ENCODE measurements at places on chromosomes 7 and 10.

- DNase-seq: no peak
Observed at GRCh38 chr7:47808321-47808720, 139.9 kb downstream of the PKD1L1 start.

DNA sequence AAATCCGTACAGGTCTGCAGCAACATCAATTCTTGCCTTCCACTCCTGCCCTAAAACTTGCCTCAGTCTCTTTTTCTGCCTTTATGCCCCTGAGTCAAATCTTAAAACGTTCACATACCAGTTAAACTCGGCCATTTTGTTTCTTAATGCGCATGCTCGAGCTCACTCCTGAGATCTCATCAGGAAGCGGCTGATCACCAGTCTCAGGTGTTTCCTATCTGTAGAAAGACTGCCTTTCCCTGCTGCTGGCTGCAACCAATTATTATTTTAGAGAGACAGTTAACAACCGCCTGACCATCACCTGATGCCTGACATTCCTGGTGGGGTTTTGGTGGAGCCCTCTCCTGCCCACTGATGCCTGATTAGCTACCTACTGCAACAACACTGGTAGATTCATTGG lies 70.2 kb upstream of the TMEM140 start:
- no peak for DNase-seq

- no peak for DNase-seq
Observed at GRCh38 chr10:96124230-96125141, 5.6 kb upstream of the ZNF518A start.

- no peak for DNase-seq
Observed at GRCh38 chr10:66349726-66350125, 576.1 kb upstream of the LRRTM3 start.

GRCh38 chr10:88392222-88392621 lies 190.9 kb downstream of the RNLS start:
- DNase-seq: no peak

DNA sequence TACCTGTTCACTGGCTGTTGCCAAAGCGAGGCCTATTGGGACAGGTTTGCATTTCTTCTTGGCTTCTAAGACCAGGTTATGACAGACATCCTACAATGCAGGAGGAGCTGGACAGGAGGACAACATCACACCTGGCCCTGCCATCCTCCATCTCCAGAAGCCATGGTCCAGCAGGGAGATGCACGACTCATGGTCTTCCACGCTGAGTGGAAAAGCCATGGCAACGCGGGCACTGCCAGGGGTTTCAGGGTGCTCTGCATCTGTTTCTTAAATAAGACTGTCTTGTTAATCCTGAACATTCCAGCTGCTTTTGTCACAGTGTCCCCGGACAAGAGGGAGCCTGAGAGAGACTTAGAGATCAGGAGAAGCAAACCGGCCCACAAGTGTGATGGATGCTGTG lies 40.3 kb downstream of the CLRN3 start:
- DNase-seq: no peak

- no peak for DNase-seq
Observed at GRCh38 chr7:19390795-19391194, 245.6 kb upstream of the FERD3L start.

GRCh38 chr10:17375936-17376584 lies 78.3 kb downstream of the ST8SIA6 start:
- DNase-seq: no peak

- DNase-seq: no peak
Observed at GRCh38 chr10:79404231-79404609, 41.2 kb downstream of the ZCCHC24 start.

- DNase-seq: no peak
Observed at GRCh38 chr10:103589074-103589630, 95.6 kb downstream of the NEURL1 start.

GRCh38 chr10:29254123-29255046 lies 34.5 kb upstream of the LYZL1 start:
- DNase-seq: no peak

DNA sequence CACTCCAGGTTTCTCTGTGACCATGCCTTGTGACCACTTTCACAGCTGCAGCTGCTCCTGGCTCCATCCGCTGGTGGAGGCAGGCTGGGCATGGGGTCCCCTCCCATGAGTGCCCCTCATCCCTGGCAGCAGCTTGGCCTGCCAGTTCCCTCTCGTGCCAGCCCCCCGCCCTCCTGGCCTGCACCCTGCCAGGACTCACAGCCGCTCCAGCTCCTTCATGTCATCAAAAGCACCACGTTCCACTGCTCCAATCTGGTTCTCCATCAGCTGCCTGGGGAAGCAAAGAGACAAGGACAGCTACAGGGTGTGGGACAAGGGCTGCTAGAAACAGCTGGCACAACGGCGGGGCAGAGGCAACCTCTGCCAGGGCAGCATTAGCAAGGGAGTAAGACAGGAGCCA lies 22.6 kb downstream of the SLIT1 start:
- no peak for DNase-seq

DNA sequence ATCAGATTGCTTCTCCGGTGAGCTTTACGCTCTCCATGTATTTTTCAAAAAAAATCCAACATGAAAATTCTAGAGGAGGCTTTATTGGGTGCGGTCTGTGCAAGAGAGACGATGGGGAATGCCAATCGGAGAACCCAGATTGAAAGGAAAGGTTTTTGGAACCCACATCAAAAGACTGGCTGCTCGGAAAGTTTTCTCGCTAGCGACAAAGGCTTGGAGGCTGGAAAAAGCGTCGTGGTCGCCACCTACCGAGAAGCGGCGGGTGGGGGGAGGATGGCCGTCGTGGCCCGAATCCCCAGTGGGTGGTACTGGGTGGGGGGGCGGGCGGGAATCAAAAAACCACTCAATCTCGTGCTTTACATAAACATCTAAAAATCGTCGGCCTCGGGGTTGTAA lies 1.1 kb upstream of the GTF2I start:
- peak; percentile 47 for DNase-seq

DNA sequence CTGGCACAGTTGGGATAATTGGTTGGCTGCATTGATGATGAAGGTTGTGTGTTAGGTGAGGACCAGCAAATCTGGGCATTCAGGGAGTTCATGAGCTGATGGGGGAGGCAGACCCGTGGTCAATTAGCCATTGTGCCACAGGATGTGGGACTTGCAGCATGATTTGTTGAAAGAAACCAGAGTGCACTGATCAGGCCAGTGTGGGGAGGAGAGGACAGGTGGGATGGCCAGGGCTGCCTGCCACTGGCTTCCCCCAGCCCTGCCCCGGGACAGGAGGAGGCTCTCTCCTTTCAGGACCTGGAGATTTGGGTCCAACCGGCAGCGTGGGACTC lies 4.3 kb downstream of the CLIP2 start:
- no peak for DNase-seq

GRCh38 chr10:20616918-20617810 lies 279.9 kb downstream of the NEBL start:
- no peak for DNase-seq

- DNase-seq: no peak
Observed at GRCh38 chr10:59284118-59284975, 78.0 kb downstream of the FAM13C start.

DNA sequence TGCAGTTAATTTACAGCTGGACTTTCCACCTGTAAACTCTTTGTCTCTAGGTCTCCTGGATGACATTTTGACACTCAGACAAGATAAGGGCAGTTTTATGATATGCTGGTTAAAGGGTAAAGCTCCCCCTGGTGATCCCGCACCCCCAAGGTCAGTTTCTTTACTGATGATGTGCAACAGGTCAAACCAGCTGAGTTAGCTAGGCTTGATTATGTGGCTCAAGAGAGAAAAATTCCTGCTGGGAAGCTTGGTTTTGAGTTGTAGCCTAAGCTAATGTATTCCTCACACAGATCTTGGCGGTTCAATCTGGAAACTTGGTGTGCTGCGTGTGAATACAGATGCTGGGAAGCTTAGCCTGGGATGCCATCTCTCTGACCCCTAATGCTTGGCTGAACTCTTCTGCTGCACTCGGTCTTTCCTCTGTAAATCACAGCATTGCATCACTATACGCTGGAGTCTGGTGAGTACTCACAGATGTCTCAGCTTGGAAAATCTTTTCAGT lies 11.4 kb upstream of the AKR1D1 start:
- DNase-seq: no peak

DNA sequence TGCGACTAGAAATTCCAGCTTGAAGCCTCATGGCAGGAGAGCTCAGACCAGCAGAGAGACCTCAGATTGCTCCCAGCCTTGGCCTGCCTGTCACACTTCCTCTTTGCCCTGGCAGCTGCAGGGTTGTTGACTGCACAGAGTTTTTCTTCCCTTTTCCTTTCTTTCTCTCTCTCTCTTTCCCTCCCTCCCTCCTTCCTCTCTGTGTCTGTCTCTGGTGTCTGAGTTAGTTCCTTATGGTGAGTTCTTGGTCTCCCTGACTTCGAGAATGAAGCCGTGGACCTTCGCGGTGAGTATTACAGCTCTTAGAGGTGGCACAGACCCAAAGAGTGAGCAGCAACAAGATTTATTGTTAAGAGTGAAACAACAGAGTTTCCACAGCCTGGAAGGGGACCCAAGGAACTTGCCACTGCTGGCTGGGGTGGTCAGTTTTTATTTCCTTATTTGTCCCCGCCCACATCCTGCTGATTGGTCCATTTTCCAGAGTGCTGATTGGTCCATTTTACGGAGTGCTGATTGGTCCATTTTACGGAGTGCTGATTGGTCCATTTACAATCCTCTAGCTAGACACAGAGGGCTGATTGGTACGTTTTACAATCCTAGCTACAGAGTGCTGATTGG lies 266.3 kb downstream of the RPS24 start:
- DNase-seq: no peak

DNA sequence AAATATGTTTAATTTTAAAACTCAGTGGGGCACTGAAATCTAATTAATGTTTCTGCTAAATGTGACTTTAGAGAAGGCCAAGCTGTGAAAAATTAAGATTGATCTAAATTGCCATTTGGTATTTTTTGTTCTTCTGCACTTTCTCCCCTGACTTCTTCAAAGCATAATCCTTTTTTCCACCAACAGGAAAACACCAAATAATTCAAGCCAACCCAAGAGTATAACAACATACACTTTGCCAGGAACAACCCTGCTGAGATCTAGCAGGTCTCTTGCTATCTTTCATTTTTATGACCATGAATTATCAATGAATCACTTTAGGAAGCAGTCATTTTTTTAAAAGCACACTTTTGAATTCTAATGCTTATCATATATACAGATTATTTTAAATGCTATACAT lies 100.1 kb downstream of the USP6NL start:
- no peak for DNase-seq

DNA sequence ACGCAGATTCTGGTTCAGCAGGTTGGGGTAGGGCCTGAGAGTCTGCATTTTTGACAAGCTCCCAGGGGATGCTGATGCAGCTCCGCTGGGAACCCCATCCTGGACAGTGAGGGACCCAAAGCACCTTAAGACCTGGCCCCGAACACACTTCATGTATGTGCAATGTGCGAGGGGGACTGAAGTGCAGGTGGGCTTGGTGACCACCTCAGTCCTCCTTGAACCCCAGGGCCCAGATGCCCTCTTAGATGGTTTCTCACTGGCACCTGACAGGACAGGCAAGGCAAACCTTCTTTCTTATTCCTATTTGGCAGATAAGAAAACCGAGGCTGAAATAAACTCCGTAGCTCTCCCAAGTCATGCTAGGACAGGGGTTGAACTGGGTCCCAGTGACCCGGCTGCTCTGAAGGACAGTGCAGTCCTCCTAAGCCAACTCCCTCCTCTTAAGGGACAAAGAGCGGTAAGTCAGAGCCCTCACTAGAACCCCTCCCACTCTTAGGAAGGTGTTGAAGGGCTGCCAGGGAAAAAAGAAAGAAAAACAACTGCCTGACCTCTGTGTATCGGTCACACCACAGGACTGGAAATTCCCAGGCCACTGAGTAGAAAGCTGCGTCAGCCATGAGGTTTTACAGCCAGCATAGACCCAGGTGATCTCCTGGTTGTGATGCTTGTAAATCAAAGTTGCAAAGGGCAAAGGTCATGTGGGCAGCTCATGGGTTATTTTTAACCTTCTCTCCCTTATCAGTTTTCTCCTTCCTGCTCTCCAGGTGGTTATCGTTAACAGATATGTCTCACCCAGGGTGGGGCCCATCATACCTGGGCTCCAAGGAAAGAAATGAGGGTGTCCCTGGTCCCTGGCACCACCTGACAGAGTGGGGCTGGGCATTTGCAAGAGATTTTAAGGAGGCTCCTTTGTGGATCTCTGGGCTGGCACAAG lies 90.9 kb upstream of the SMNDC1 start:
- no peak for DNase-seq

DNA sequence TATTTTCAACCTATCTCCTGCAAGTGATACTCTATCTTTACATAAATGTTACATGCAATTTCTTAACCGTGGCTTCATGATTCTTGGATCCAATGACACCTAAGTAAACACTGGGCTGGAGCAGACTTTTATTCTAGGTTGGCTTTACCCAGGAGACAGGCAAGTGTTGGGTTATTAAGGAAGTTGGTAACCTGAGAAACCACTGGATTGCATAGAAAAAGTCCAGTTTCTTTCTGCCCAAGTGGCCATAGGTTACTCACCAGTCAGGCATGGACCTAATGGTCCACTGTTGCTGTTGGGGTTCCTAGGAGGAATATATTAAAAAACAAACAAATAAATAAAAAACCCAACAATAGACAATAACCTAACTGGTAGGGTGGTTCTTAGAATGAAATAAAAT lies 112.8 kb downstream of the SEMA3D start:
- DNase-seq: no peak

- DNase-seq: no peak
Observed at GRCh38 chr7:36217211-36217960, 64.3 kb downstream of the EEPD1 start.

GRCh38 chr10:113474752-113475151 lies 78.1 kb upstream of the HABP2 start:
- DNase-seq: no peak

DNA sequence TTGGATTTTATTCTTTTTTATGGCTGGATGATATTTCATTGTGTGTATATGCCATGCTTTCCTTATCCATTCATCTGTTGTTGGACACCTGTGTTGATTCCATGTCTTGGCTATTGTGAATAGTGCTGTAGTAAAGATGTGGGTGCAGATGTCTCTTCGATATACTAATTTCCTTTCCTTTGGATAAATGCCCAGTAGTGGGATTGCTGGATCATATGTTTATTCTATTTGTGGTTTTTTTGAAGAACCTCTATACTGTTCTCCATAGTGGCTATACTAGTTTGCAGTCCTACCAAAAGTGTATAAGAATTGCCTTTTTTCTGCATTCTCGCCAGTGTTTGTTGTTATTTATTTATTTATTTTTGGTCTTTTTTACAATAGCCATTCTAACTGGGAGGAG lies 159.8 kb downstream of the WNT2 start:
- DNase-seq: no peak

- no peak for DNase-seq
Observed at GRCh38 chr7:157560258-157560654, 223.5 kb downstream of the DNAJB6 start.

DNA sequence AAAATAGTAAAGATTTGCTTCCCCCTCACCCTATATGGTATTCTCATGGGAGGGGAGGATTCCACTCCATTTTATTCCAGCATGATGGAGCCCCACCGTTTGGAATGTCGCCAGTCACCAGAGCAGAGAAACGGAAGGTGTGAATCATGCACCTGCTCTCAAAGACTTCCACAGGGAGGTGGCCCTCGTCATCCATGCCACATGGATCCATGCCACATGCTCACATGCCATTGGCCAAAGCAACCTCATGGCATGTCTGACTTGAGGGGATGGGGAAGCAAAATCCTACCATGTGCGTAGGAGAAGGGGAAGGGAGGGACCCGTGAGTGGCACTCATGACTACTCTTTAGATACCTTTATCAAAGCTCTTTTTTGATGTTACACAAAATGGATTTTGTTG lies 256.0 kb downstream of the SKAP2 start:
- no peak for DNase-seq

- no peak for DNase-seq
Observed at GRCh38 chr7:129604713-129605437, 6.6 kb upstream of the NRF1 start.

- DNase-seq: no peak
Observed at GRCh38 chr7:36775676-36776075, 51.4 kb upstream of the AOAH start.
